ENCODE measurements at places on chromosomes 1 and 21.

DNA sequence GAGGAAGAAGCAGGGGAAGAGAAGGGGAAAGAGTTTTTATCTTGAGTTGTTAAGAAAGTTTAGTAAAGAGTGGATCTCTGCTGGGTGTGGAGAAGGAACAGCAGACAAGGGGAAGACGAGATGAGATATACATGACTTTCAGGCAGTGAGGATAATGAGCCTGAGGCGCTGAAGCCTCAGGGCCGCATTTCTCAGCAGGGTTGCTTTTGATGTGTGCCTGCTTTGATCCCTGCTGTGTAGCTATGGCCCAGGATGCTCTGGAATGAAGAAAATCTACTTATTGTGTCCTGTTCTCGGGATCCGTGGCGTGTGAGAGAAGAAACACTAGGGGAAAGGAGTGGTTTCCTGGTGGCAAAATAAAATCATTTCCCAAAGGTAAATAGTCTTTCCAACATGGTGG lies 15.1 kb upstream of the RPE65 start:
- no peak for DNase-seq

- DNase-seq: no peak
Observed at GRCh38 chr1:241219449-241219848, 137.6 kb downstream of the RGS7 start.

DNA sequence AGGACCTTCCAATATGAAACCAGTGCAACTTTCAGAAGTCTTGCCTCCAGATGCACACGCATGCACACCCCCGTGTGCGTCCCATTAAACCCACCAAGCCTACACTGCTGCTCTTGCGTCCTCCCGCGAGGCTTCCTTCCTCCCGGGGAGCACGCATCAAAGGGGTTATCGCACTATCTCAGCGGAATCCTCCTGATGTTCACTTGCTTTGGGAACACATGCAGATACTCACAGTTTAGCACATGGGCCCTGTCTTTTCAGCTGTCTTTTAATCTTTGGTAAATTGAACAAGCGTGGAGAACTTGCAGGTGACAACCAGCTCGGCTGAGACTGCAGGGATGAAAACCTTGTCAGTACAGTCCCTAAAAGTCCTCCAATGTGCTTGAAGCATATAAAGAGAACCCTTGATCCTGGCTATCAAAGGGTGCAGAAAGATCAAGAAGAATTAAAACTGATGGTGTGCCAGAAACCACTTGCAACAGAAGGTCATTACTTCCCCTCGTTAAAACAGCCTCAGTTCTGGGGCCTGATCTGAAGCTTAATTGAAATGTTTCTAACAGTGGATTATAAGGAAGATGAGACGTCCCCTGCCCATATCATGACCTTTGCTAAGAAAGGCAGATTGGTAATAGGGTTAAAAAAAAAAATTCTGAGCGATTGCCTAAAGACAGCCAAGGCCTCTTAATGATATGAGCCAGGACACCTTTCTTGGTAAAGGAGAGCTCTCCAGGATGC lies 149.4 kb upstream of the LMO4 start:
- DNase-seq: no peak

GRCh38 chr21:17416139-17416538 lies 96.7 kb upstream of the CXADR start:
- DNase-seq: no peak

DNA sequence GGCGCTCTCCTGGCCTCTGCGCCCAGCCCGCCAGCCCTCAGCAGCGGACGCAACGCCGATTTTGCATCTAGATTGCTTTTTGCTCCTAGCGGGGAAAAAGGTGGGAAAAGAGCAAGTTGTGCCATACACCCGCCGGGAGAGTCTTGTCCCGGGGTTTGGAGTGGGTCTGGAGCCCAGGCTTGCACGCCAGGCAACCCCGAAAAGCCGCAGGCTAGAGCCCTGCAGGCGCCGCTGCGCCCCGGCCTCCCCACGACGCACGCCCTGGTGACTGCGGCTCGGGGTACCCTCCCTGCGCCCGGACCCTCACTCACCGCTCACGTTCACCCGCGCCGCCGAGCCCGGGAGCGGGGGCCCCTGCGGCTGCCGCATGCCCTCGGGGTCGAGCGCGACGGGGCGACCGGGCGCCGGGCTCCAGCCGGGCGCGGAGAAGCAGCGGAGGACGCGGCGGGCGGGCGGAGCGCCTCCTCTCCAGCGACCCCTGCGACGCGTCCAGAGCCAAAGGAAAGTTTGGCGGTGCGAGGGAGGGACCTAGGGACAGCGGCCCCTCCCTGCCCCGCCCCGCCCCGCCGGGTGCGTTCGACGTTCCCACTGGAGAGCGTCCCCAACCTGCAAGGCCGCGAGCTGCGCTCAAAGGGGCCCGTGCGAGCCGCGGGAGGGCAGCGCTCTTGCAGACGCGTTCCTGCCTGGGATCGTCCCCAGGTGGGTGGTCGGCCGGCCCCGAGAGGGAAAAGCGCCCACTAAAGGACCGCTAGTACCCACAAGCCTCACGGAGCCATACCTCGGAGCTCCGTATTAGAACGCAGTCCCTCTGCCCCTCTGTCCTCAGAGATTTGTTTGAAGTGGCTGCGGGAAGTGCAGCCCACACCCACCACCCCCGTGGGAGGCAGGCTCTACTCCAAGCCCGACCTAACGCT lies at the start of gene LPAR3:
LPAR3 (minus strand) TSS at position 502 of the 914 bp plus-strand sequence. CDS start 27,086 bp downstream, outside the sequence.
- DNase-seq: no peak

- DNase-seq: no peak
Observed at GRCh38 chr1:102184477-102184876, 187.8 kb upstream of the OLFM3 start.

DNA sequence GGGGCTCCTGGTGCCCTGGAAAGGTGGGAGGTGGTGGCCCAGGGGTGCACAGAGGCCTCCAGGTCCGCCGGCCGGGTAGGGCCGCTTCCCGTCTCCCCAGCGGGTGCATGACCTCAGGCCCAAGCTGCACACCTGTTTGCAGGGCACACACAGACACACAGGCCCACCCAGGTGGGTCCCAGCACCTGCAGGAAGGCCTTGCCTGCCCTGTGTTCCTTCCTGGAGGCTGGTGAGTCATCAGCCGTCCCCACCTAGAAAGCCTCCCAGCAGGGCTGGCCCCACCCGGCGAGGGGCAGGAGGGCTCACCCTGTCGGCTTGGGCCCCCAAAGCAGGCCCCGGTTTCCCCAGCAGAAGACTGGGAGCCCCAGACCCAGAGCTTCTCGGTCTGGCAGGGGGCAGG lies 23.6 kb upstream of the TTLL10 start:
- DNase-seq: no peak

DNA sequence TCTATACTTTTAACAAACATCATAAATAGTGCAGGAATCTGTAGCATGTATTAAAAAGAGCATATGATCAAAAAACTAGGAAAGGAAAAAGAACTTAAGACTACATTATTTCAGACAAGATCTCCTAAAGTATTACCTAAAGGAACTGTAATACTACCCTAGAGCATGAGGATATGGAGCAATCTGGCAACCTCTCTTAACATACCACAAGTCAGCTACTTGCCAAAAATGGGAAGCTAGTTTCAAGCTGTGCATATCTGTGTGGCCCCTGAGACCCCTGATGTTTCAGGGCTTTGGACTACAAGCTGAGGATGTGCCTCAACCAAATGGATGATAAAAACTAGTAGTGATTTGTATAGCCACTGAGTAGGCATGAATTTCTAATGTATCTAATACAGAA lies 525.6 kb downstream of the PTBP2 start:
- no peak for DNase-seq

- DNase-seq: no peak
Observed at GRCh38 chr1:179774000-179774399, 30.9 kb downstream of the FAM163A start.

DNA sequence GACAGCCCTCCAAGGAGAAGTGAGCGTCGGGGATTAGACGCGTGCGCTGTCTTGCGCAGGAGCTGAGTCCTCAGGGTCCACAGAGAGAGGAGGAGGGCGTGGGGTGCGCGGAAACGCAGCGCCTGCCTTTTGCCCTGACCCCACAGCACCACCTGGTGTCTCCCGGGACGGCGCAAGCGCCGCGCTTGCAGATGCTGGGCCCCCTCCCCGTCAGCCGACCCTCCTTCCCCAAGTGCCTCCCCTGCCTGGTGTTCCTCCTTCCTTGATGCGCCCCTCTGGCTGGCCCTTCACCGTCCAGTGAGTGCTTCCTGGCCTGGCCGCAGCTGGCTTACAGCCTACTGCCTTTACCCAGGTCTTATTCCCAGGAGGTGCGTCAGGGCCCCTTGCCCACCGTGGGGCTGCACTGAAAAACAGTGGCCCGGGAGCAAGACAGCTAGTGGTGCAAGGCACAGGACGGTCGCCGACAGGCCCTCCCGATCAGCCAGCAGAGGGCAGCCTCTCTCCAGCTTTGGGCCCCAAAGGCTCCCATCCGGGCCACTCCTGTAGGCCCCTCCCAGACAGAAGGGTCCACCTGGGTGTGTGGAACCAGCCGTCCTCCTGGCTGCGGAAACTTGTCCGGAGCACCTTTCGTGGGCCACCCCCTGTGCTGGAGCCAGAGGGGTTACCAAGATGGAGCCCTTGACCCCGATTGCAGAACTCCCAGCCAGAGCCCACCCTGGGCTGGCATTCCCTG lies 12.9 kb upstream of the PHLDA3 start:
- DNase-seq: peak; percentile 74

GRCh38 chr21:23534850-23535249 lies 2072.4 kb downstream of the MRPL39 start:
- DNase-seq: no peak

DNA sequence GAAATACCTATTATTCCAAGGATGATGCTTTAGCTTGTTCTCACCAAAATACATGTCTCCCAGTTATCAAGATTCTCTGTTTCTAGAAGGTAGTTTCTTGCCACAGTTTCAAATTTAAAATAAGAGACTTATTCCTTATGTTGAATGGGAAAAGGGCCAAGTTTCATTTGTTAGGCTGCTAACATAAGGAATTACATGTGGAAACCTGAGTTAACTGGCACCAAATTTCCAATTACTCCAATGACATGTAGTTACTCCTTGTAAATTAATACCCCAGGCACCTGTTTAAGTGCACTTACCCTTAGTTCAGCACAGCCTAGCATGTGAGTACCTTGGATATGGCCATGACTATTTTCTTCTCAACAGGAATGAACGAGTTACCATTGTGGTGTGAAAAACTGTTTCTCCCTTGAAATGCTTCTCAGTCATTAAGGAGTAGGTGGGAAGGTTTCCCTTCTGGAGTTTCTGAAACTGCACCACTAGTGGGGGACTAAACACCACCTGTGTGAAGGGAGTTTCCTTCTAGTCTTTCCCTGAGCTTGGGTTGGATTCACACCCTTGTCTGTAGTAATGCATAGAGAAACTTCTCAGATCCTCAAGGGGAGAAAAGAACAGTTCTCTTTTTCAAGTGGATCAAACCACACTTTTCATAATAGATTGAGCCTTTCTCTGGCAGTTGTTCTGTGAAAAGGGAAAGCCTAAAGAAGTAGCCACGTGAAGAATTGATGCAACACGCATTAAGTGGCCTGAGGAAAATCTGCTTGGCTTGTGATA lies 32.3 kb upstream of the LRRC8C start:
- no peak for DNase-seq

DNA sequence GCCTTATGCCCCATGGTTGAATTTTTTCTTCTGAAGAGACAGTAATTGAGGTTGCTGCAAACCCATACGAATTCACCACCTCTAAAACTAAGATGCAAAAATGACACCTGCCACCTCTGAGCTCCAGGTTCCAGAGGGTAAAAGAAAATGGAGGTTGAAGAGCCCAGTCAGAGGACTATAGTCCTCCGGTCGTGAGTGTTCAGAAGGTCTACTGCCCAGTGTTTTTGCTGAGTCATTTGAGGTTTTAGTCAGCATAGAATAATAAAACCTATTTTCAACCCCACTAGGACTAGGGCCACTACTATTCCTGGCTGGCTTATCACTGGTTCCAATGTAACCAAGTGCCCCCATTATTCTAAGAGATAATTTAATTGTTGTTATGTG lies 12.9 kb upstream of the SLAMF7 start:
- DNase-seq: no peak

DNA sequence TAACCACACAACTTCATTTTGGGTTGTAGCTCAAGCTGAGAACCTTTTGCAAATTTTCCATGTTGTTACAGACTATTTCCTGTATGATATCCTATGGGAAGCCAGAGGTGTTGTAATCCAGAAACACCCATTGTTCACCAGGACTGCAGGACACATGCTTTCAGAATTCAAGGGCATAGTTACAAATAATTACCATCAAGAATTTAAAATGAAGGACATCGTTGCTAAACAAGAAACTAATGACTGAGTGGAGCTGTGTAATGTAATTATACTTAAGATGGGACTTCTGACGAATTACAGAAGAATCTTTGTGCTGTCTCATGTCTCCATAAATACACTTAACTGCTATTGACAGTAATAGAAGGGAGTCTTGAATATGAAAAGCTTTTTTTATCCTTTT lies 47.6 kb upstream of the HOOK1 start:
- DNase-seq: no peak

DNA sequence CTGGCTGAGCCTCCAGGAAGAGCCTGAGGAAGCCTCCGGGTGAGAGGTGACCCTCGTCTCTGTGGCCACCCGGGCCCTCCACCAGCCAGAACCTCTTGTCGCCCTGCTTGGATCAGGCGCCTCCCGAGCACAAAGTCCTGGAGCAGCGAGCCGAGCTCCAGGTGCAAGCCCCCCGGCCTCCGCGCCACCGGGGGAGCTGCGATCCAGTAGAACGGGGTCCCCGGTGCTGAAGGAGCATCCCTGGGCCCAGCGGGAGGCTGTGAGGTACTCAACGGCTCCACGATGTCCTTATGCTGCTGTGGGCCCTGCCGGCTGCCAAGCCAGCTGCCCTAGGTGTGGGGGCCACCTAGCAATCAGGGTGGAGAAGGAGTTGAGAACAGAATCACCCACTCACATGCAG lies 102.8 kb downstream of the PRDM16 start:
- DNase-seq: no peak

DNA sequence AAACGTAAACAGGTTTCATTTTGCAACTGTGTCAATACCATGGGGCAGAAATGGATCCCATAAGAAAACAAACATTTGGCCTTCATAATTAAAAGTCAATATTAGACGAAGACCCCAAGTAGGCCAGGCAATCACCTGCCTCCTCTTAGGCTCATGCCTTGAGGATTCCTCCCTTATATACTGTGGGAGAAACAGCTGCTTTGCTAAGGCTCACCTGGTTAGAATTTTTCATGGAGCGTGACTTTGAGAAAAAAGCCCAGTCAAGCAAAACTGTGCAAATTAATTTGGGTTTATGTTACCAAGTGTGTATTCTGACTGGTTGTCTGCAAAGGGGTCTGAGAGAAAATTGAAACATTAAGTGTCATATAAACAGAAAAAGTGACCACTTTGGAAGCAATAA lies 605.3 kb upstream of the USP24 start:
- DNase-seq: no peak

GRCh38 chr1:68777851-68778250 lies 281.0 kb upstream of the DEPDC1 start:
- DNase-seq: no peak

DNA sequence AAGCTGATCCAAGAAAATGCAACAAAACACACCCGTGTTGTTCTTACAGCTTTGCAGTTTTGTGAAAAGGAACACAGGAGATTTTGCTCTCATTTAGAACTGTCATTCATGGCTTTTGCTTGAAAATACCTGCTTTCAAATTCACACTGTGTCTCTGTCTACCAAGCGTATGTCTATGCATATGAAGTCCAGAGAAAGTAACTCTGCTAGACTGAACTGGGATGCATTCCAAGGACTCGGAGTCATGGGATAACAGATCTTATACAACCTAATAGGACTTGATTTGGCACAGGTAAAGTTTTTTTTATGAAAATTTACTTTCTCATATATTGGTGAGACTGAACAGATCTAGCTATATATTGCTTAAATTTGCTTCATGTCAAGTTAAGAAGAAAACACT lies 102.4 kb downstream of the PTGER3 start:
- DNase-seq: no peak
